ENCODE measurements at places on chromosomes 16 and 17.
A peak's percentile ranks its signal among the peaks of the same experiment; 100 is the strongest.

DNA sequence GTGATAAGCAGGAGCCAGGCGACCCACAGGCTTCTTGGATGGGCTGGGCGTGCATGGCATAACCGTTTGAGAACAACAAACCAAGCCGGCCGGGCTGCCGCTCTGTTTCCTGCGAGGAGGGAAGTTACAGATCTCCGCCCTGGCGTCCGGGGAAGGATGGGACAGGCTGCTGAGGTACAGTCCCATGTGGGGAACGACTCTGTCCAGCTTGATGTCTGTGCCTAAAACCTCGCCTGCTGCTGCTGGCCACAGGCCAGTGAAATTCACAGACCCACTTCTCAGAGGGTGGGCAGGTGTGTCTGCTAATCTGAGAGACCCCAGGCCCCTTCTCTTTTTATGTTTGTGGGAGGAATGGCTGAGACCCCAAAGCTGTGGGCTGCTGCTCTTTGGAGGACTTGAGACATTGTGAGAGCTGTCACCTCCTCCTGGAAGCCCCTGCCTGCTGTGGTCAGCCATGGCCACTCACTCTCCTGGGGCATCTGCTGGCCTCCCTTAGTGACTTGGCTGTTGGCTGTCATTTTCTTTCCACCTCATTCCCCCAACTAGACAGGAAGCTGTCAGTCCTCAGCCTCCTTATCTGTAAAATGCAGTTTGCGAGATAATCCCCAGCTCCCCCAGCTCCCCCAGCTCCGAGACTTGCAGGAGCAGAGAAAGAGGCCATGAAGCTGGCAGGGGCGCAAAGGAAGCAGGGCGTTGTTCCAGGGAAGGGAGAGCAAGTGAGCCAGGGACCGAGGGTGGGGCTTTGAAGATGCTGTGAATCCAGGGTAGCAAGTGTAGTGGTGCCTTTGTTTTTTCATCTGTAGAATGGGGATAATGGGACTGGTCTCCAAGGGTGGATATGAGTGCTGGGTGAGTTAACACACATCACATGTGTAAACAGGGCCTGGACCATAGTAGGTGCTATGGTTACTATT is 51.0 kb downstream of the CMIP start:
- DNase-seq: no peak

DNA sequence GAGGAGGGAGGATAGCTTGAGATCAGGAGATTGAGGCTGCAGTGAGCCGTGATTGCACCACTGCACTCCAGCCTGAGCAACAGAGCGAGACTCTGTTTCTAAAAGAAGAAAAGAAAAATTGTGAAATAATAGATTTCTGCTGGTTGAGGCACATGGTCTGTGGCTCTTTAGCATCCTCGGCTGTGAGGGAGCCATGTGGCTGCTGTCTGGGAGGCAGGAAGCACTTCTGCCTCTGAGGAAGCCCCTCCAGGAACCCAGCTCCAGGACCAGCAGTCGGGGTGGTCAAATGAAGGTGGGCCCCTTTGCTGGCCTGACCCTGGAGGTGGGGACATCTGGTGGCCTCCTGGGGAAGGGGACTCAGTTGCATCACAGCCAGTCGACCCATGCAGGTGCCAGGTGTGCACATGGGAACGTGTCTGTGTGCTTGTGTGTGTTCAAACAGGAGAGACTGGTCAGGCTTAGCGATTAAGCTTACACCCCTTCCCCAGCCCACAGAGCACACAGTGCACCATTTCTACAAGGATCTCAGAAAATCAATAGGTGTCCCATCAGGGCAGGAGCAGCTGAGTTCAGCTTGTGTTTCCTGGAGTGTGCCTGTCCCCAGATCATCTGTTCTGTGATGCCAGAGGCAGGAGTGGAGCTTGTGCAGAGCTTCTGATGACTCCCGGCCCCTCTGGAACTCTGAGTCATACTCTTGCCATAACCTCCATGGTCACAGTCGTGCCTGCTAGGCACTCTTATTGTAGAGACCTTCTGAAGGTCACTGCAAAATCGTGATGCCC is 24.3 kb upstream of the MGAT5B start:
- DNase-seq: no peak

GRCh38 chr17:35312790-35313711 is 60.4 kb downstream of the SLFN11 start:
- DNase-seq: peak; percentile 80

GRCh38 chr16:67865318-67865717 is 7.5 kb upstream of the EDC4 start:
- DNase-seq: no peak

DNA sequence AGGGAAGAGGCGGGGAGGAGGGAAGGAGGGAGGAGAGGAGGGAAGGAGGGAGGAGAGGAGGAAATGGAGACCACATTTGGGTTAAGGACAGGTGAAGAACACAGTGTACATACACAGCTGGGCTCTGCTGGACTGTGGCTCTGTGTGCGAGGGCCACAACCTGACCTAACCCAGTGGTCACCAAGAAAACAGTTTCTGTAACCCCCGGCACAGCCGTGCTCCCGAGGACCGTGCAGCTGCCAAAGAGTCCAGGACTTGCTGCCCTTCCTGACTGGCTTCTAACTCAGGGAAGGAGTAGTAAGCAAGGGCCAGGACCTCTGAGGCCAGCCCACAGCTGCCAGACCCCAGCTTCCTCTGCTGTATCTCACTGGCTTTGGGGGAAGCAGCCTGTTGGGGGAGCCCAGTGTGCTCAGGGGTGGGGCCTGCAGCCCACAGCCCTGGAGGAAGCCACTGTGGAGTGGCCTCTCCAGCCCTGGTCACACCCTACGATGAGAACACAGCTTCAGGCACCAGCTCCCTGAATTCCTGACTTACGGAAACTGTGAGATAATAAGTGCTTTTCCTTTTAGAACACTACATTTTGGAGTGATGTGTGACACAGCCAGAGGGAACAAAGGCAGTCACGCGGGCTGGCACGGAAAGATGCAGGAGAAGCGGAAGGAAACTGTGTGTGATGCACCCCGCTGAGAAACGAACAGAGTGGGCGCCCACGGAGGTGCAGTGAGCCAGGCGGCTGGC is 32.3 kb downstream of the SLC7A5 start:
- DNase-seq: peak; percentile 19

GRCh38 chr17:35765756-35766488 is 5.2 kb downstream of the C17orf50 start:
- no peak for DNase-seq

DNA sequence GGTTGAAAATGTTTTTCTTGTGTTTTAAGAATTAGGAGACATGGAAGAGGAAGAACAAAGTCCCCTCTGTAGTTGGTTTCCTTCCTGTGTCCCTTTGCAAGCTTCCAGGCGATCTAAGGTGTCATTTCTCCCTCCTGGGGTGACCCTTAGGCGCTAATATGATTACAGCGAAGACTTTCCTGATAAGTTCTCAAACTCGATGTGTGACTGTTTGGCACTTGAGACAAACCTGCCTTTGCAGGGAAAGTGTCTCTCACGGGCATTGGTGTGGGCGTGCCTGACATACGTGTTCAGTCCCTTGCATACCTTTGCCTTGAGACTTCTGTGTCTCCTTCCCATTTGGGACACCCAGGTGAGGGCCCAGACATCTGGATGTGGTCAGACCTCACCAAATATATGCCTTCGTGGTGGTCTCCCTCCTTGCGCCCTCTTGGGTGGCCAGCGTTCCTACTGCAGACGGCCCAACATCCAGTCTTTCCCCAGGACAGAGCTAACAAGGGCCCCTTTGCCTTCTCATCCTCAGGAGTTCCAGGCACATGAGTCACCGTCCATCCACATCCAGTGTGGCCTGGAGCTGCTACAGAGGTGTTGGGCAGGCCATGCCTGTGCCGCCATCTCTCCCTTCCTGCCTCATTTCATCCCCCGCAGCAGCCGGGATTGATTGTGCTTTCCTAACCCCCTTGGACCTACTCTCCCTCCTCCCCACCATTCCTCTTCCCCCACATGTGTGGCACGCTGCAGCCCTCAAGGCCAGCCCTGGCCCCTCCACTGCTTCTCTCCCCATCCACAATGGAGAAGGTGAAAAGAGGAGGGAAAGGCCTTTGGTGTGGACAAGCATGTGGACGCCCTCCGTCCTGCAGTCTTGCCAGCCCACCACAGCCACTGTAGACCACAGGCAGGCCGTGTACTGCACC is 3.1 kb upstream of the JPT2 start:
- no peak for DNase-seq

DNA sequence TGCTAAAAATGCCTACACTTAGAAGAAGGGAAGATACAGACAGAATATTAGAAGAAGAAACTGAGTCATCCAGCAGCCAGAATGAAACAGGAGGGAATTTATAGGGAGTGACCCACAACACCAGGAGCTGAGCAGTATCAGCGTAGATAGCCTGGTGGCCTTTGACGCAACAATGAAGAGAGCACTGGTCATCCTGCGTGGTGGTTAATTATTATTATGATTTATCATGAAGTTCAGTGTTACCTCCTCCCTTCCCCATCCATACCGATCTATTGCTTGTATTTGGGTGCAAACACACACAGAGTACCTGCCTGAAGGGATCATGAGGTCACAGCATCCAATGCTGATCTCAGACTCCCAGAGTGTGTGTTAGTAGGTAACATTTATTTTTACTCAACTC is 38.5 kb downstream of the ERCC4 start:
- no peak for DNase-seq

DNA sequence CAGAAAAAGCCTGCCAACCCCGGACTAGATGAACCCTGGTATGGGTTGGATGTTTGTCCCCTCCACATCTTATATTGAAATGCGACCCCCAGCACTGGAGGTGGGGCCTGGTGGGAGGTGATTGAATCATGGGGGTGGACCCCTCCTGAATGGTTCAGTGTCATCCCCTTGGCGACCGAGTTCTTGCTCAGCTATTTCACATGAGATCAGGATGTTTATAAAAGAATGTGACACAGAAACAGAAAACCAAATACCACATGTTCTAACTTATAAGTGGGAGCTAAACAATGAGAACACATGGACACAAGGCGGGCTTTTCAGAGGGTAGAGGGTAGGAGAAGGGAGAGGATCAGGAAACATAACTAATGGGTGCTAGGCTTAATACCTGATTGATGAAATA is 576.0 kb upstream of the HSBP1 start:
- DNase-seq: no peak

- DNase-seq: peak; percentile 57
Observed at GRCh38 chr16:1812732-1813163, 13.9 kb downstream of the HAGH start.

- DNase-seq: no peak
Observed at GRCh38 chr17:78184351-78184750, 2.5 kb downstream of the TK1 start.

GRCh38 chr16:21117567-21117966 is 33.1 kb downstream of the DNAH3 start:
- no peak for DNase-seq

- DNase-seq: no peak
Observed at GRCh38 chr17:21318439-21318838, 33.9 kb downstream of the MAP2K3 start.

DNA sequence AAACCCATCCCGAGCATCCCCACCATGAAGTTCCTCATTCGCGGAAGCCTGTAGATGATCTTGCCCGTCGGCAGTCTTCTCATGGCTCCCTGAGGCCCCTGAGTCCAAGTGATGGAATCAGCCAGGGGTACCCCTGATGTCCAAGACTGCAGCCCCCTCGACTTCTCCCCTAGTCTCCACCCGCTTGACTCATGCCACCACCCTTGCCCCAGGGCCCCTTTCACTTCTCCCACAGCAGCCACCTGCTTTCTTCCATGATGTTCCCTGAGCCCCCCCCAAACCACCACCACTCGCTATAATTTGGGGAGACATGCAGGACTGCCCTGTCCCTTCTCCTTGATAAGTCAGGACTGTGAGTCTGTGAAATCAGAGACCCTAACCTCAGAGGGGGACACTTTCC is 11.4 kb downstream of the BEAN1 start:
- DNase-seq: no peak

DNA sequence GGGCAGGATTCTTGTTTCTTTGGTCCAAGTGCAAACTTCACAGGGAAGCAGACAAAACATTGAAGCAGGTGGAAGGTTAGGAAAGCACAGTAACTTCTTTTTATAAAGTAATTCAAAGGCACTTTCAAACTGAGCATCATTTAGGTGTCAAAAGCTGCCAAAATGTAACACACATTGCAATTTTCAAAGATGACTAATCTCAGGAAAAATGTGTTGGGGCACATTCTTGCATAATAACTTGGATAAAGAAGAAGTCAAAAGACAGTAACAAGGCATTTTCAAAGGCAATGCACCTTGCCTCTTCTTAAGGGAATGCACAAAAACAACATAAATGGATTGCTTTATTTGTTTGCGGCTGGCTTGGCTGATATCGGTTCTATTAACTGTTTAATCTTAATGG is 3.6 kb downstream of the KCNJ2 start:
- no peak for DNase-seq

GRCh38 chr17:77256710-77257109 is 115.9 kb downstream of the SEC14L1 start:
- DNase-seq: no peak

- DNase-seq: no peak
Observed at GRCh38 chr17:29190039-29190438, 9.8 kb upstream of the MYO18A start.

- no peak for DNase-seq
Observed at GRCh38 chr17:73292031-73292531, 19.7 kb downstream of the CDC42EP4 start.

DNA sequence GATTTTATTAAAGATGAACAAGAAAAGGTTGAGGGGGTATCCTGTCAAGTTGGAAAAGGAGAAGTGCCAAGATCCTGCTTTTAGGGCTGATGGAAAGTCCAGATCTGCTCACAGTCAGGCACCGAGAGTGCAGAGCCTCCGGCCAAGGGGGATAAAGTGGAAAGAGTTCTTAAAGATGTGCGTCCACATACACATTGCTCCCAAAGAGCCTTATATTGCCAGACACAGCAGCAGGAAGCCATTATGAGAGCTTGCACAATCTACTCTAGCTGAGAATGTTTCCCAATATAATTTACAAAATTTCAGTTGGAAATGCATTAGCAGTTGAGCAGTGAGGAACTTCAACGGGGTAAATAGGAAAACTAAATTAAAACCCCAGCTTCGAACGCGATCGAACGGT is 95.6 kb downstream of the SALL1 start:
- no peak for DNase-seq

DNA sequence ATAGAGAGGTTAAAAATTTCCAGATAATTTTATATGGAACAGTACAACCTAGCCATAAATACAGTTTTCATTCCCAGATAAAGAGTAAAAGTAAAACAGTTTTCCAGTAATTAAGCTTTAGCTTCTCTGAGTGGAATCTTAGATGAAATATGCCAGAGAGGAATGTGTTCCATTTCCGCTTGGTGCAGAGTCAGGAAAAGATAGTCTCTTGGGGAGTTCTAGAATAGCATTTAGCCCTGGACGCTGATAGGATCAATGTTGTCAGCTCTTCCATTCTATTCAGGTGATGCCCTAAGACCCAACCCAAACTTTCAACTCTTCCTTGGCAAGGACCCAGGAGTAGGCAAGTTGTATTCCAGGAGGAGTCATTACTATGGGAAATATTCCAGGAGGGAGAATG is 30.9 kb upstream of the ABCA3 start:
- no peak for DNase-seq

- no peak for DNase-seq
Observed at GRCh38 chr17:55487695-55488432, 23.4 kb downstream of the SMIM36 start.

Data from activated T-cell treated with anti-CD3 and anti-CD28 coated beads, Interleukin-2, amount 50 U/mL, for 1 hour (primary cell).